Kidney glomerular epithelial cell (primary cell): ENCODE measurements at places on chromosomes 11 and 22.

DNA sequence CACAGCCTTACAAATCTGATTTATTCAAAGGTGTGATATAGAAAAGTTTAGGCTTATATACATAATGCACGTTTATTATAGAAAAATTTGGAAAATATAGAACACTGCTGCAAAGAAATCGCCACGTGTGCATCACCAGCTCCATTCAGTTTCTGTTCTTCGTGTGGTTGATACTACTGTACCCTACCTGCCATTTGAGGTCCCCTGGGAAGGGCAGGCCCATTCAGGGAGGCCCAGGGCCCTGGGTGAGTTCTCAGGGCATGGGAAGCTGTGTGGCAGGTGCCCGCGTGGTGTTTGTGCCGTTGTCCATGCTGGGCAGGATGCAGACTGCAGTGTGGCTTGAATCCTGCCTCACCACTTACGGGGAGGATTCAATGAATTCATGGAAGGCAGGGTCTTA is 60.8 kb downstream of the TBC1D22A start:
- no peak for DNase-seq

DNA sequence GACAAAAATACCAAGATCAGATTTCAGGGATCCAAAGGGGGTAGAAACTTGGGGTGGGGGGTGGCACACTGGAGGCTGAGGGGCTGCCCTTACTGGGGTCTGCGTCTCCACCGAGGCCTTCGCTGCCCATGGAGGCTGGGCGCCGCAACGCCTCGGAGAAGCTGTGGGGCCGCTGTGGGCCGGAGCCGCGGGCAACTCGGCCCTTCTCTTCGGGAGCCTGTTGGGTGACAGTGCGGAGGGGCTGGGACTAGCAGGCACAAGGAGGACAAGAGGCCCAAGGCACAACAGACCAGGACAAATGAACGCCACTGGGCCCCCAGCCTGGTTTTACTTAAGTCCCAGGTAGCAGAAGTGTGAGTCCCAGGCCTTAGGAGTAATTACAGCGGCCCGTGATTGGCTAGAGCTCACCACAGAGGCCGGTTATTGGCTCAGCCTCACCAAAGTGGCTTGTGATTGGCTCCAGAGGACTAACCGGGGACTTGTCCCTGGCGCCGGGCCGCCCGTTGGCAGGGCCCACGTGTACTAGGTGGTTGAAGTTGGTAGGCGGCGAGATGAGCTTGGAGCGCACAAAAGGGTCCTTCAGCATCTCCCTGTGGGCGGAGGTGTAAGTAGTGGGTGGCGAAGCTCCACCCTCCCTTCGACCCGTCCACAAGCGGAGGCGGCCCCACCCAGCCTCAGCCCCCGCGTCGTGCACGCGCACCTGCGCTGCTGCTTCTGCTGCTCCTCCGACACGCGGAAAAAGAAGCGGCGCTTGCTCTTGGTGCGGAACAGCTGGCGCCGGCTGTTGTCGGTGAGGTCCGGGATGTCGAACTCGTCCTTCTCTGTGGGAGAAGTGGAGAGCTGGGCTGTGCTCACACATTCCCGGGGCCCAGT is 16.5 kb upstream of the MEN1 start:
- DNase-seq = no peak

DNA sequence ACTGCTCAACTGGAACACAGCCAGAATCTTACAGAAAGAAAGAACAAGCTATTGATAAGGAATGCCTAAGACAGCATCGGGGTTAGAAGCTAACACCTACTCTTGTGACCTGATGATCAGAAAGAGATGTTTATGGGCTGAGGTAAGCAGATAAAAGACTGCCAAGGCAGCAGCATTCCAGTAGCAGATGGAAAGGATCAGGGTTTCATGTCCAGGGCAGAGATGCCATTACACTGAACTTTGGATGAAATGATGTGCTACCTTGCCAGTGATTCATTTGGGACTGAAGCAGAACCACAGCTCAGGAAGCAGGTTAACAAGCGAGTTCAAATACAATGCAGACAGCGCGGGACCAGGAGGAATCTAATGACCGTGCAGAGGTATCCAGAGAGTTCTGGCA is 27.1 kb upstream of the APOA1 start:
- no peak for DNase-seq

GRCh38 chr22:36884349-36885158 is 23.7 kb downstream of the NCF4 start:
- no peak for DNase-seq

DNA sequence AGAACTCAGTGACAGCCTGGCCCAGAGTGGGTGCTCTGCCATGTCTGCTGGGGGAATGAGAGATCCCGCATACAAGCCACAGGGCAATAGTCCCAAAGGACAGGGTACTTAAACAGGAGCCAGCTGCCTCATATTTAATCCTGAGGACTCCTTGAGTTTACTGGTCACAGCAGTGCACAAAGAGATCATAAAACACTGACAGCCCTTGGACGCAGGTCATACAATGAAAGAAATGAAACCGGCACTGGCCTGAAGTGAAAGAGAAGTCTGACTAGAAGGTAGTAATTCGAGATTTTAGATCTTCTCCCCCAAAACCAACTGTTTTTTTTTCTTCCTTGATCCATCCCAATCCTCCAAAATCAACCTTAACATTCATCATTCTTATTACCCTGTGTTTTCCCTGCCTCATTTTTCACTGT is 299.8 kb upstream of the SYN3 start:
- DNase-seq = no peak

DNA sequence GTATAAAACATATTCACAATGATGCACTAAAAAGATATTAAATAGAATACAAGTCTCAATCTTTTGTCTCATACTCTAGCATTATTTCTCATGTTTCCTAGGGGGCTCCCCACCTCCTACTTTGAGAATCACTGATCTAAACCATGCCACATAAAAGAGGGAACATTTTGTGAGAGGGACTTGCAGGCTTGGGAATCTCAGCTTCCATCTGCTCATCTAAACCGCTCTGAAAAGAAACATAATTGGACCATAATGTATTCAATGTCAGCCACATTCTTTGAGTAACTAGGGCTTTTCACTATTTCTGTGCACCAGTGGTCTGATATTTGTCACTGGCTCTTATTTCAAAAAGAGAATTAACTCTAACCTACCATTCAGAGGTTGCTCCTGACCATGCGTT is 6.4 kb upstream of the CSRP3 start:
- DNase-seq = no peak

DNA sequence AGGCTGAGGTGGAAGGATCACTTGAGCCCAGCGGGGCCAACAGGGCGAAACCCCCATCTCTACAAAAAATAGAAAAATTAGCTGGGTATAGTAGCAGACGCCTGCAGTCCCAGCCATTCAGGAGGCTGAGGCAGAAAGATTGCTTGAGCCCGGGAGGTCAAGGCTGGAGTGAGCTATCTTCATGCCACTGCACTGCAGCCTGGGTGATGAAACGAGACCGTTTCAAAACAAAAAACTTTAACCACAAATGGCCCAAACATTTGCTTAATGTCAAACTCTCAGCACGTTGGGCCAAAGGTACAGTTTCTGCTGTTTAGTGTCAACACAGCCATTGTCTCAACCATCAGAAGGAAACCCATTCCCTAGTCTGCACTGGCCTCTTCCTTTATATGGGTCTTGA is 69.2 kb upstream of the TTC12 start:
- DNase-seq = no peak

GRCh38 chr11:42625757-42626665 is 685.8 kb upstream of the API5 start:
- no peak for DNase-seq

- DNase-seq = peak; percentile 95
Measured at GRCh38 chr11:128453444-128454336, 133.7 kb downstream of the ETS1 start.

GRCh38 chr11:657691-658126 is 20.6 kb downstream of the DRD4 start:
- no peak for DNase-seq

DNA sequence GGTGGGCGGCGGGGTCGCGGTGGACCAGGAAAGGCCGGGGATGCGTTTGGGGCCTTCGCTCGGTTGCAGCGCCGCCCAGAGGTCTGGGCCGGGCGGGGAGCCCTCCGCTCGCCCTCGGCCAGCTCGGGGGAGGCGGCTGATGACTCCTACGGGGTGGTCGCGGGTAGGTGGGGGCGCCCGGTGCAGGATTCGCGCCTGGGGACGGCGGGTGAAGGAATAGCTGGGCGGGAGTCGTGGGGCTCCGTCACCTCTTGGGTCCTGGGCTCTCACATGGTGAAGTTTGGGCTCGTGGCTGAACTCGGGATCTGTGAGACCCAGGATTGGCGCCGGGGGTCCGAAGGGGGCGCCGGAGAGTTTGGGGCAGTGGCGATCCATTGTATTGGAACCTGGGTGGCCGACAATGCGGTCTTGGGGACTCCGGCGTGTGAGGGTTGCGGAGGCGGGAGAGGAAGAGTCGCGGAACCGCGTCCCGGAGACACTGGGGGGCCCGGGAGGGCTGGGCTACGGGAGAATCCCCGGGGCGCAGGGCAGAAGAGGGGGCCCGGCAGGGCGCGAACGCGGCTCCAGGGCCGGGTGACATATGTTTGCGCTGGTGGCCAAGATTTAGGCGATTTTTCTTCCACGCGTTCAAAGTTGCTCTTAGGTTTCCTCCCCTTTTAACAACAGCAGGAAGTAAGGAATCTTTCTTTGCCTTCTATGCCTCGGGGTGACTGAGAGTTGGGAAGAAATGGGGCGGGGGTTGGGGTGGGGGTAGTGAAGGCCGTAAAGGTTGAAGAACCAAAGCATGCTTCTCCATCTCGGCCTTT is 935 bp downstream of the QSER1 start:
- no peak for DNase-seq
